ENCODE measurements at places on chromosomes 4 and X.

- DNase-seq, result peak; percentile 44
Measured at GRCh38 chr4:67568820-67569219, 10.3 kb downstream of the STAP1 start.

DNA sequence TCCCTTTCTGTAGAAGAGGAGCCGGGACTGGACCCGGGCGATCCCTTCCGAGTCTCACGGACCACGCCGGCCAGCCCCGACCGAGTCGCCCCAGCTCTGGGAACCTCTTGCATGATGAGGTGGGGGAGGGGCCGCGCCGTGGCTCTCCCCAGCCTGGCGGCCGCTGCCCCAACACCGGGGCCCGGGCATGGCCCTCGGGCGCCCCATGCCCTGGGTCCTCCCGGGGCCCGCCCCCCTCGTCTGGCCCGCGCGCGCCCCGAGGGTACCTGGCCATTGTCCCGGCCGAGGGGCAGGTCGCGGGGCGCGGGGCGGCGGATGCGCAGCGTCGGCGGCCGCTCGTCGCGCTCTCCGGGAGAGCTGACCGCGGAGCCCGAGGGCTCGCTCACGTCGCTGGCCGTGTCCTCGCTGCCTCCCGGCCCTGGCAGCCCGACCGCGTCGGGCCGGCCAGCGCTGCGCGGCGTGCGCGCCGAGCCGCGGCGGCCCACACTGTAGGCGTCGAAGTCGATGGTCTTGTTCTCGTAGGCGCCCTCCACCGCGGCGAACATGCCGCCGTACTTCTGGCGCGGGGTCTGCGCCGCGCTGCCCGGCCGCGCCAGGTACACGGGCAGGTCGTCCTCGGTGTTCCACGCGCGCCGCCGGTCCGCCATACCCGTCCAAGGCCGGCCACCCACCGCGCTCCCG is 423 bp downstream of the CRMP1 start:
- no peak for DNase-seq

- DNase-seq, result peak; percentile 77
Measured at GRCh38 chrX:19554786-19555185, 39.5 kb upstream of the MAP3K15 start.

GRCh38 chr4:95963456-95963855 is 123.6 kb downstream of the PDHA2 start:
- DNase-seq, result no peak

GRCh38 chrX:30618160-30618765 is 35.0 kb upstream of the GK start:
- DNase-seq, result no peak

DNA sequence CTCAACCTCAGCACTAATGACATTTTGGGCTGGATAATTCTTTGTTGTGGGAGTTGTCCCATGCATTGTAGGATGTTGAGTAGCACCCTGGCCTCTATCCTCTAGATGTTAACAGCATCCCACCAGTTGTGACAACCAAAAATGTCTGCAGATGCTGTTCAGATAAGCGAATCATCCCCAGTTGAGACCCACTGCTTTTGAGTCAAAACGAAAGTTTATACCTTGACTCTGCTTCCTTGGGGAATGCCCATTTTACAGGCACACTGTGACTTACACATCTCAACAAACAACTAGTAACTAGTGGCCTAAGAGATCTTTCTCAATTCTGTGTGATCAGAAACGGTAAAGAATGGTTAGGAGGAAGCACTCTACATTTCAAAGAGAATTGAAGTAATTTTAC is 37.0 kb downstream of the SEPSECS start:
- DNase-seq, result no peak

- DNase-seq, result no peak
Measured at GRCh38 chr4:11615601-11616000, 186.9 kb upstream of the HS3ST1 start.

DNA sequence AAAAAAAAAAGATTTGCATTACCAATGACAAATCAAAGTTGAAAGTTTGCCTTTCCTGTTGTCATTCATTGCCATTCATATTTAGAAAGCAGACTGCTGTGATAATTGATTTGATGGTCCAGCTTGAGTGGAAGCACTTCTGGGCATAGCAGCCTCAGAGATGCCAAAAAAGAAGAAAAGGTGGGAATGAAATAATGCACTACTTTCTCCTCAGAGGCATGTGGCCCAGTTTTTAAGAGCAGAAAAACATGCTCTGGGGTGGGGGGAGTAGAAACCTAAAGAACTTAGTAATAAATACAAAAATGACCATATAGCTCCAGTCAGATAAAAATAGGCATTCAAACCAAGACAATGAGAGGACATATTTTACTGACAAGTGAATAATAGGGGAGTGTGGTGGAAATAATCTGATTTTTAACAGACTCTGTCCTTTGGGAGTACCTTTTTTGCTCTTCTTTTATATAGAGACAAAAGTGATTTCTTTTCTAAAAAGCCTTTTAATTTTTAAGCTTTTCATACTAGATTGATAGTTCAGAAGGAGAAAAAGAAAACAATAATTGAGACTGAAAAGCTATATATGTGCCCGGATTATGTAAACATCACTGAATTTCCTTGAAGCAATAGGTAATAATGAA is 599.1 kb downstream of the RPA4 start:
- DNase-seq, result no peak

DNA sequence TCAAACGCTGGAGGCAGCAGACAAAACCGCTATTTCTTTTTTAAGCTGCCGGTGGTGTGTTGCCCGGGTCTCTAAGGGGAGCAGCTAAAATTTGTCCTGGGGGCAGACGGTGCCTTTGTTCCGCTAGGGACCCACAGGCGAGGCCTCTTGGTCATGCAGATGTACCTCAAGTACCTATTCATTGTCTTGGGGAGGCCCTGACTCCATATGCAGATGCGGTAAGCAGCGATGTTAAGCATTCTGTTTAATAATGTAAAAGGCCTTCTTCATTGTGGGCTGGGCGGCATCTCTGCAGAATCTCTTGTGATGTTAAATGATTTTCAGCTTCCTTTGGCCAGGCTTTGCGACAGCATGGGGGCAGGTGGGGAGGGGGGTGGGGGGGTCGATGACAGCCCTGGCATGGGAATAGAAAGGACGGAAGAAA is 98.9 kb upstream of the PJA1 start:
- DNase-seq, result no peak

- no peak for DNase-seq
Measured at GRCh38 chr4:15198070-15198727, 195.9 kb downstream of the CPEB2 start.

DNA sequence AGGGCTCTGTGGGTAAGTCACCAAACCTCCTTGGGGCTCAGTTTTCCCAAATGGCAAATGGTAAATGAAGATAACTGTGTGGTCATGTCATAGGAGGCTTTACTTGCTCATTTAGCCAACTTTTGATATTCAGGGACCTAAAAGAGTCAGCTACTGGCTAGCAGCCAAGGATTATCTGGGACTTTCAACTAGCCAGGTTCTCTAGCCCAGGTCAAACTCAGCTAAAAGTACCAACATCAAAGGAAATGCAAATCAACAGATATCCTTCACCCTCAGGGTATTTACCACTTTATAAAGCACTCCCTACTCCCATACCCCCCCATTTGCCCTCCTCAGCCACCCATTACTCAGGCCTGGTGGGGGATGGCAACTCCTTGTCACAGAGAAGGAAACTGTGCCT is 7.5 kb downstream of the AMER1 start:
- DNase-seq, result no peak

DNA sequence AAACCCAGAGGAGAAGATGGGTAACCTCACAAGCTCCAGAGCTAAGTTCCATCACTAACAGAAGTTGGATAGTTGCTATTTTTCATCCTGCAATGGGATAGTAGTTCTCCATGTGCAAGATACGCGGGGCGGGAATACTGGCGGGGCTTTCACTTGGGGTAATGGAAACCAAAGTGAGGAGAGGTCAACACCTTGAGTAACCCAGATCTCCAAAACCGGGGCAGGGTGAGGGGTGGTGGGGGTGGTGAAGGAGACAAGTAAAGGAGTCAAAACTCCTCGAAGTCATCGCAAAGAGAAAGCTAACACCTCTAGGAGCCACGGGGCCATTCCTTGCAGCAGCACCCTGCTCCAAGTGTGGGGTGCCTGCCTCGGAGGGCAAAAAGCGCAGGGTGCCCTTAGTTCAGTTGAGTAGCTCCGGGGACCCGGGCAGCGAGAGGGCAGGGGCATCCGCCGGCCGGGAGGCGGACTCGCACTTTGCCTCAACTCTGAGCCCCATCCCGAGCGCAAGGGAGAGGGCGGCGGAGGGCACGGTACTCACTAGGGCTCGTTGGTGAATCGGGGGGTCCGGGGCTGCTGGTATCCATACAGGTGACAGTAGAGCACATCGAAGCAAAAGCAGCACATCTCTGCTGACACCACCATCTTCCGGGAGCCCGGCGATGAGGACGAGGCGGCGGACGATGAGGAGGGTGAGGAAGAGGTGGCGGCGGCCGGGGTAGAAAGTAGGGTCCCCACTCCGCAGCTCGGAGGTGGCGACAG is 645 bp downstream of the AMMECR1 start:
- DNase-seq, result no peak

- DNase-seq, result peak; percentile 32
Measured at GRCh38 chr4:121353213-121353612, 27.6 kb downstream of the QRFPR start.

GRCh38 chr4:66219401-66219800 is 549.1 kb upstream of the EPHA5 start:
- peak; percentile 1 for DNase-seq

GRCh38 chr4:14225688-14226207 is 598.2 kb upstream of the BOD1L1 start:
- no peak for DNase-seq

GRCh38 chrX:57121816-57122215 is 468 bp upstream of the SPIN2B start:
- DNase-seq, result no peak

GRCh38 chr4:136750897-136751296 is 781.4 kb downstream of the PCDH18 start:
- peak; percentile 8 for DNase-seq

DNA sequence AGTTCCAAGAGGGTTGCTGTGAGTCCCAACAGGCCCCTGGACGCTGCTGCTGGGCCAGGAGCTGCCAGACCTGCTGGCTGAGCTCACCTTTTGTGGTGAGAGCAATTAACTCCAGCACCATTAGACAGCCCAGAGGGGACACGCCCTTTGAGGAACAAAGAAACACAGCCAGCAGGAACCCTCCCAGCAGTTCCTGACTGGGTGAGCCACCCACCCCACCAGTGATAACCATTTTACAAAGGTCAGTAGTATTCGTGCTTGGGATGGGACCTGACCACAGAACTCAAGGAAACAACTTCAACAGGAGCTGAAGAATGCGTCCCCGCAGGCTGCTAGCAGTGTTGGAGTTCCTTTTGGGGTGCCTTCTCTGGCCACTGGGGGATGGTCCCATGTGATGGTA is 38.8 kb upstream of the AFAP1 start:
- DNase-seq, result no peak

GRCh38 chr4:83124111-83124780 is 9.7 kb upstream of the PLAC8 start:
- no peak for DNase-seq

- no peak for DNase-seq
Measured at GRCh38 chrX:12363216-12363615, 224.9 kb downstream of the FRMPD4 start.

DNA sequence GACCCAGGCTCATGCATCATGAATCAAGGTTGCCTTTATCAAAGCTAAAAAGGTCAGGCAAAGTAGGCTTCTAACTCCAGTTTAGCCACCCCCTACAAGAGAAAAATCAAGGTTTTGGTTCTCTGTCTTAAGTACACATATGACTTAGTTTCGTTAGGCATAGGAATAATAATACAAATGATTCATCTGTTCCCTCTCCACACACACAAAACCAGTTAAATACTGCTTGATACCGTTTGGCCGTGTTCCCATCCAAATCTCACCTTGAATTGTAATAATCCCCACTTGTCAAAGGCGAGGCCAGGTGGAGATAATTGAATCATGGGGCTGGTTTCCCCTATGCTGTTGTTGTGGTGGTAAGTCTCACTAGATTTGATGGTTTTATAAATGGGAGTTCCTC is 226.2 kb downstream of the HS6ST2 start:
- no peak for DNase-seq

- no peak for DNase-seq
Measured at GRCh38 chr4:24108567-24108966, 218.7 kb upstream of the PPARGC1A start.

- DNase-seq, result no peak
Measured at GRCh38 chr4:35925806-35926205, 318.5 kb downstream of the ARAP2 start.

DNA sequence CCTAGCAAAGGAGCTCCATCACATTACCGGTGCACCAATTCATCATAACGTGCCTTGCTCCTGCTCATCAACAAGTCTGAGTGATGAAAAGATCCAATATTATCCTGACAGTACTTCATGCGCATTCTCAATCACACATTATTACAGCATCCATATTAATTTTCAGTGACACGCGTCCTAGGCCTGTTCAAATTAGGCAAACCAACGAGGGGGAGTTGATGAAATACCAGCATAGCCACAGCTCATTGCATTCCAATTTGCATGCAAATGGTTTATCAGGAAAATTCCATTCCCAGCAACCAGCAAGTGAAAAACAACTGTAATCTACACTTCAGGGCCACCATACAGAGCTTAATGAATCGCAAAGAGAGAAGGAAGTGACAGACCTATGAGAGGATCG is 236.9 kb downstream of the DCLK2 start:
- peak; percentile 54 for DNase-seq

GRCh38 chr4:54742636-54743399 is 85.1 kb downstream of the KIT start:
- DNase-seq, result no peak

- no peak for DNase-seq
Measured at GRCh38 chrX:131675596-131676194, 131.8 kb downstream of the OR13H1 start.

DNA sequence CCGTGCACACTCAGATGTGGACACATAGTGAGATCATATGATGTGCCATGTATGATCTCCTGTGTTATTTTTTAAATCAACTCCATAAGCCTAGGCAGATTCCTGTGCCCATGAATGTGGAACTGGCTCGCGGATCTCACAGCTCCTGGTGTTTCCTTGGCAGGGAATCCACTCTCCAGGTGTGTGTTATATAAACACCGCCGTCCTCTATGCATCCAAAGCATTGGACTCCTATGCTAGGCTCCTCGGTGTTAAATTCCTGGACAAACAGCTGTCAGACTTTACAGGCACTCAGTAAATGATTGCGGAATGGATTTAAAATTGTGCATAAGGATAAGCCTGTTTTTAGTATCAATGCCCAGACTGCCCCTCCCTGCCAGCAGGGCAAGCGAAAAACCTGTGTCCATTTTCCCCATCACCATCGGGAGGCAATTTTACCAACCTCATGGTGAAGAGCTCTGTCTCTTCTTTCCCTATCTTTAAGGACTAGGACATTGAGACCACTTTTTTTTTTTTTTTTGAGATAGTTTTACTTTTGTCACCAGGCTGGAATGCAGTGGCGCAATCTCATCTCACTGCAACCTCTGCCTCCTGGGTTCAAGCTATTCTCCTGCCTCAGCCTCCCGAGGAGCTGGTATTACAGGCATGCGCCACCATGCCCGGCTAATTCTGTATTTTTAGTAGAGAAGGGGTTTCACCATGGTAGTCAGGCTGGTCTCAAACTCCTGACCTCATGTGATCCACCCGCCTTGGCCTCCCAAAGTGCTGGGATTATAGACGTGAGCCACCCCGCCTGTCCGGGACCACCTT is 23.6 kb upstream of the GPR78 start:
- no peak for DNase-seq

Measured in fibroblast of skin of abdomen (primary cell).